LoVo (cell line): ENCODE measurements at places on chromosomes 2 and 18.

DNA sequence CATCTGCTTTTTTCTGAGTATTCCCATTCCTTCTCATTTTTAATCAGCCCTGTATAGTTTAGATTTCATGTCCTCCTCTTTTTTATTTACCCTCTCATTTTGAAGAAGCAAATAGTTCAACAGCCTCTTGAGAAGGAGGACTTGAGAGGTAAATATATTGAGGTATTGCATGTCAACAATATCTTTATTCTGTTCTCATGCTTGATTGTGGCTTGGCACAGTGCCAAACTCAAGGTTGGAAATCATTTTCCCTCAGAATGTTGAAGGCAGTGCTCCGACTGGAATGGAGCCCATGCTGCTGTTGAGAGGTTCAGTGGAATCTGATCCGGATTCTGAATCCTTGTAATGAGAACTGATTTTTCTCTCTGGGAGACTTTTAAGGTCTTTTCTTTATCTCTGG, 31.0 kb upstream of the GALNT3 start:
- DNase-seq, result no peak

DNA sequence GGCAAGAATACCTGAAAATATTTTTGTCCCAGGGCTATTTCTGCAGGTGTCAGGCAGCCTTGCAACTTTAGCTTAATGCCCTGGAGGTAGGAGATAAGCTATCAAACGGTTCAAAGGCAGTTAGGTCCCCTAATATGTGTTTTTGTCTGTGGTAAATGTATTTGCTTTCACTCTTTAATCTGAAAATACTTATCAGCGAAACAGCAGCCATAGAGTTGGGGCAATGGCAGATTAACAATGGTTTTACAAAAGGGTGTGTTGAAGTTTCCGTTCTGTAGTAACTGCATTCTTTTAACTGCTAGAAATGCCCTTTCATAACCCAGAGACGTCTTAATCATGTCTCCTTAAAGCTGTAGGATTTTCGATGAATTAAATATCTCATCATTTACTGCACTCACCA, 265.0 kb upstream of the TRIB2 start:
- no peak for DNase-seq

DNA sequence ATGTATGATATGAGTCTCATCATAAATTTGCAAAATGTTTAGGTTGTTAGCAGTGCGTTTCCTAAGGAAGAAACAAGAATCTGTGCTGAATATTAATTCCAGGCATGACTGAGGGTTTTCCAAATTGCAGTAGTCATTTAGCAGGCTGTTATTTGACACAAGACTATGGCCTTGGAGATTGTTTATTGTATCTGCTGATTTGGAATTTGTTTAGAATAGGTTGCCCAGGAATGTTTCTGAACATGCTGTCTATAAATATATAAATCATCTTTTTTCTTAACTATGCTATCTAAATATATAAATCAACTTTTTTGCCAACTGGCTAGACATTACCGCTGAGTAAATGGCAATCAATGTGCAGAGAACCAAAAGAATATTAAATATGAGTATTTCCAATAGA, 90.9 kb downstream of the DOK6 start:
- DNase-seq, result no peak

- DNase-seq, result no peak
Measured at GRCh38 chr18:21853016-21853415, 112.4 kb downstream of the MIB1 start.

GRCh38 chr2:200695191-200695590, 109.4 kb downstream of the AOX1 start:
- no peak for DNase-seq

GRCh38 chr2:49950646-49951045, 796.3 kb upstream of the FSHR start:
- no peak for DNase-seq

- DNase-seq, result no peak
Measured at GRCh38 chr2:213125646-213126347, 25.6 kb downstream of the IKZF2 start.

- no peak for DNase-seq
Measured at GRCh38 chr18:76553715-76554546, 58.9 kb upstream of the ZNF516 start.

DNA sequence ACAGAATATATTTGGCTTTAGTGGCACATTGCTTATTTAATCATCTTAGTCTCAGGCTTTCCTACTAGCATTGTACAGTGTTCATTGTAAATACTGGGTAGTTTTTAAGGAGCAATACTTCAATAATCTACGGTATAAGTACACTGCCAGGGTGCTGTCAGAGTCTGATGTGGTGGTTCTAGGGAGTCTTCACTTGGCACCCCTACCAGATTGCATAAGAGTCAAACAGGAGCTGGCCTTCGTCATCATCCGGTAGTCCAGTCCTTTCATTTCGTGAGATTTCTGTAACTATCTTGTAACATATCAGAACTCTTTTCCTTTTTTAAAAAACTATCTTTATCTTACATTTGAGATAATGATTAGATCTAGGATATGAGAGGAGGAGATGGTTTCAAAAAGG, 91.1 kb downstream of the ZNF532 start:
- no peak for DNase-seq

- DNase-seq, result no peak
Measured at GRCh38 chr2:171309455-171310286, 124.1 kb downstream of the METTL8 start.

- DNase-seq, result no peak
Measured at GRCh38 chr2:7508296-7508943, 591.2 kb downstream of the RNF144A start.

DNA sequence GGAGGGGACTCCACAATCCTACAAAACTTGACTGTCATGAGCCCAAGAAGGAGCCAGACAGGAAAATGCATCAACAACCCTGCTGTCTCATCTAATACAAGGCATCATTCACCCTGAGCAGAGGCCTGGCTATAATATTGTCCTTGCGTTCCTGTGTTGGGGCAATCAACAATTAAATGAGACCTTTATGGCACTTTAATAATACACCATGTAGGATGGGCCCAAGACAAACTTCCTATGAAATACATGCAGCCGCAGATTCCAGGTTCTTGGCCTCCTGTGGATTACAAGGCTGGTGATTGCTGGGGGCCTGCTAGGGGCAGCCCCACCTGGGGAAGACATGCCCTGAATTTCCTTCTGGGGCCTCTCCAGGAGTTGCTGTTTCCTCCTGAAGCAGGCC, 82.8 kb upstream of the PPP1CB start:
- DNase-seq, result no peak

GRCh38 chr2:28321426-28321825, 71.2 kb upstream of the FOSL2 start:
- no peak for DNase-seq

GRCh38 chr18:10408131-10408530, 46.3 kb upstream of the APCDD1 start:
- DNase-seq, result no peak

GRCh38 chr2:144348846-144349245, 171.1 kb downstream of the ZEB2 start:
- DNase-seq, result no peak

DNA sequence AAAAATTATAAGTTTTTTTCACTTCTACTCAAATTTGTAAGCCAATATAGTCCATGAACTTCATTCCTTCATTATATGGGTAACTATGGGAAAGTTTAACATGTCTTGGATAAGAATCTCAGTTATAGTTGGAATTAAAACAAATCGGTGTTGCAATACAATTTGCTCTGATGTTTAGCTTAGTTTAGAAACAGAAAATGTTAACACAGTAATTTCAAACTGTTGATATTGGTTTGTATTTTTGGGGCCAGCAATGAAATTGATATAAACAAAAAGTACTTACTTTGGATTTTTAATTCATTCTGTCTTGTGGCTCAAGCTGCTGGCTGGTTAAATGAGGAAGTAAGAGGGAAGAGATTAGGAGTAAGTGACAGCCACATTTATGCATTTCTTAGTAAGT, 368.5 kb upstream of the NT5C1B start:
- no peak for DNase-seq

DNA sequence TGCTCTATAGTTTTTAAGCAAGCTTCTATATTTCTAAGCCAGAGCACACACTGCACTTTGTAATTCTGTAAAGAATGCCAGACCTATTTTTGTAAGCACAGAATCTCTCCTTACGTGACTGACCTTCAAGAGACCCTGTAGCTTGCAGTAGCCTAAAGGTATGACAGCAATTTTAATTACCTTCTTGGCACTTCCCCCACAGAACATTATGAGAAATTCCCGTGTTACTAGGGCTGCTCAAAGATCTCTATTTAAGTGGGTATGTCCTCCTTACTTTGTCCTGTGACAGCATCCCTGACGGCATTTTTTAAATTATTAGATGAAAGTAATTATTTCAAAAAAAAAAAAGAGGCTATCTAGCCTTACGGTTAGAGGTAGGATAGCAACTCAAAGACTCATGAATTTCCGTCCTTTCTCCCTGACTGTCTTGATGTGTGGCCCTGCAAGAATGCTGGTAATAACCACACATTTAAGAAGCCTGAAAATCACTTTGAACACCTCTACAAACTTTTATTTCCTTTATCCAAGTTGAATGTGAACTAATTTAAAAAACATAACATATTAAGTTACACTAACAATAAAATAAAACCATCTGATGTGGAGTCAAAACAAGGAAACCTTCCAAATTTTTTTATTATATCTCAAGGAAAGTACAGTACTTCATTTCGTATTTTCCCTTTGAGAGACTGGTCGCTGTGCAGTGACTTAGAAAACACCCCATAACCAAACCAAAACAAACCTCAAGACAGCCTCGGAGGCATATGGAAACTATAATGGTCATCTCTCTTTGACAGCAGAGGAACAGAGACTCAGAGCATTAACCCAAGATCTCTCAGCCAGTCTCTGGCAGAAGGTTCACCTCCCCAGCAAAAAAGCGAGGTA, 54.9 kb downstream of the THUMPD2 start:
- DNase-seq, result peak; percentile 23
